ENCODE measurements at places on chromosomes 1 and 21.

GRCh38 chr1:109060707-109061106 is 15.1 kb downstream of the TAF13 start:
- DNase-seq, result no peak

DNA sequence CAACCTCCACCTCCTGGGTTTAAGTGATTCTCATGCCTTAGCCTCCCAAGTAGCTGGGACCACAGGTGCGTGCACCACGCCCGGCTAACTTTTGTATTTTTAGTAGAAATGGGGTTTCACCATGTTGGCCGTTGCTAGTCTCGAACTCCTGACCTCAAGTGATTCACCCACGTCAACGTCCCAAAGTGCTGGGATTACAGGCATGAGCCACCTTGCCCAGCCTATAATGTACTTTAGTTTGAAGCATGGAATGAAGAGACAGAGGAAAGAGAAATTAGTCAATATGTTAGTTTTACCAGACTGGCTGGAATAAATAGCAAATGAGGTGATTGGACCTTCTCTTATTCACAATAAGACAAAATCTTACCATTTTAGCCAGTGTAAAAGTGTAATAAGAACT is 89.0 kb downstream of the GTF2B start:
- no peak for DNase-seq

GRCh38 chr21:33418691-33419090 is 15.5 kb downstream of the IFNGR2 start:
- DNase-seq, result no peak

GRCh38 chr21:38772646-38773045 is 33.1 kb upstream of the ETS2 start:
- no peak for DNase-seq

DNA sequence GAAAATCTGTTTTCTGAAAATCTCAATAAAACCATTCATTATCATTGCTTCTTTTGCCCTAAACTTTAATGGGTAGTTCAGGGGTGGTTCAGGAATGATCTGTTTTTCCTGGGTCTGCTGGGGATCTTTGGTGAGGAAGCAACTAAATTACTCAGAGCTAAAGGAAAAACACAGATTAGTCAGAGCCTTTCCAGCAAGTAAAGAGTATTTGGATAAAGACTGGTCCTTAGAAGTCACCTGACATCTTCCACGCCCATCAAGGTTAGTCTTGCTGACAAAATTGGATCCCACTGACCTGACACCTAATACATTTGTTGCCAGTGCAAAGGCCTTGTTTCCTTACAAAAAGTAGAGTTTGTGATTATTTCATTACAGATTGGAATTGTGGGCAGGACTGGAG is 24.2 kb downstream of the HSPA13 start:
- DNase-seq, result no peak

All from central memory CD8-positive, alpha-beta T cell (primary cell).